Karpas-422 (cell line): ENCODE measurements at places on chromosomes 1 and 21. TPM values are rescaled to one million over a fixed set of nuclear protein-coding genes. Genes with fewer than 3 reads are reported as not detected.
A peak's percentile ranks its signal among the peaks of the same experiment; 100 is the strongest.

Gene SLC25A34
- total RNA-seq, result 0.52 and 0.83 TPM in 2 replicates

Gene MAP3K21
- 2.2 and 3.4 TPM in 2 replicates for total RNA-seq

Gene CD52
- 614 and 735 TPM in 2 replicates for total RNA-seq

Gene ZFP69B
- 11.1 and 12.9 TPM in 2 replicates for total RNA-seq

Gene METTL25B
- 22.8 and 26.5 TPM in 2 replicates for total RNA-seq

Gene ORC1
- 9.9 and 14.6 TPM in 2 replicates for total RNA-seq

Gene ABCG1
- total RNA-seq, result not detected in 2 replicates

DNA sequence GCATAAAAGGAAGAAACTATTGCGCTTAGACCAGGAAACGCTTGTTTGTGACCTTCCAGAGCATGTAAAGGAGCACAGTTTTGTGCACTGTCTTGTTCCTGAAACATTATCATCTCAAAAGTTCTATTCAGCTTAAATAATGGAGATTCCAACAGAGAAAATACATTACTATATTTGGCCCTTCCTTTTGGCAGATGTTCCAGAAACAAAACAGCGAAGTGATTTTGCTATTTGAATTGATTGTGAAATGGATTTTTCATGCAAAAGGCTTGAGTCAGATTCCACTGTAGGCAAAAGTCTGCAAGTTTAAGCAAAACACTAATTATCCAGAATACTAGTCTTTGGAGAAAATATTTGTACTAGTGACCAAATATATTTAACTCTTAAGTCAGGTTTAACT is 80.3 kb upstream of the PTBP2 start:
- DNase-seq, result no peak

DNA sequence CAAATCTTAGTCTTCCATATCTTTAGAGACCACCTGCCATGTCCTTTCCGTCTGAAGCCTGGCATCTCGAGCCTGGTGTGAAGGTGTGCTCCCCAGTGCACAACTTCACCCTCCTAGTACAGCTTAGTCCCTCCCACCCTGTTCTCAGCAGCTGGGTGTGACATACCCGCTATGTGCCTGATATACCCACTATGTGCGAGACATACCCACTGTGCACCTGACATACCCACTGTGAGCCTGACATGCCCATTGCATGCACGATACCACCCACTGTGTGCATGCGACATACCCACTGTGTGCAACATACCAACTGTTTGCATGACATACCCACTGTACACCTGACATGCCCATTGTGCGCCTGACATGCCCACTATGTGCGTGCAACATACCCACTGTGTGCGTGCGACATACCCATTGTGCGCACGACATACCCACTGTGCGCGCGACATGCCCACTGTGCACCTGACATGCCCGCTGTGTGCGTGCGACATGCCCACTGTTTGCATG is 3.0 kb upstream of the RRP1 start:
- DNase-seq, result peak; percentile 40

DNA sequence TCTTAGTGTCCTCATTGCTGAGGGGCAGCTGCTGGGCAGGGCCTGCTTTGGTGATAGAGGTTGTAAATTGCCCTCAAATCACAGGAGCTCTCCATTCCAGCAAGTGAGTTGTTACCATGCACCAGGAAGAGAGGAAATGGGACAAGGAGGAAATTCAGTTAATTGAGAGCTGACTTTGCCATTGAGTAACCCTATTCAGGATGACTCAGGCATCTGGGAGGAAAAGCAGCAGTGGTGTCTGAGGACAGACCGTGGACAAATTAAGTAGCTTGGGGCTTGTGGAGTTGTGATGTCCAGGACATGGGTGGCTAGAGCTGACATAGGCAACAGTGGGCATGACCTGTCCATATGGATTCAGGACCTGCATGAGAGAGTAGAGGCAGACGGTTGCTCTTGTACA is 5.9 kb downstream of the ARHGEF10L start:
- DNase-seq, result no peak

DNA sequence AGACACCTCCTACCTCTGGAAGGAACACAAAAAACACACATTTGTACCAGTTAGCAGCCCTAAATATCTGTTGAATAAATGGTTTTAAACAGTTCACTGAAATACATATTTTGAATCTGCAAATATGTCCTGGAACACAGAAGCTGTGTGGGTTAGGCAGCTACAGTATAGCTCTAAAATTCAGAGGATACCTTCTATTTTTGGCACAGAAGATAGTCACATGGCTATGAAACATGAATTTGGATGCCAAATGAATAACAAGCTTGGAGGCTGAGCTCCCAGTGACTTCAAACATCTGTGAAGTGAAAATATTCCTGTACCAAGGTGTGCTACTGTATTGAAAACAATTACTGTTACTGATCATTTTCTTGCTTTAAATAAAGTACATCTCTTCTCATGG is 391.5 kb upstream of the ADGRL2 start:
- DNase-seq, result no peak

DNA sequence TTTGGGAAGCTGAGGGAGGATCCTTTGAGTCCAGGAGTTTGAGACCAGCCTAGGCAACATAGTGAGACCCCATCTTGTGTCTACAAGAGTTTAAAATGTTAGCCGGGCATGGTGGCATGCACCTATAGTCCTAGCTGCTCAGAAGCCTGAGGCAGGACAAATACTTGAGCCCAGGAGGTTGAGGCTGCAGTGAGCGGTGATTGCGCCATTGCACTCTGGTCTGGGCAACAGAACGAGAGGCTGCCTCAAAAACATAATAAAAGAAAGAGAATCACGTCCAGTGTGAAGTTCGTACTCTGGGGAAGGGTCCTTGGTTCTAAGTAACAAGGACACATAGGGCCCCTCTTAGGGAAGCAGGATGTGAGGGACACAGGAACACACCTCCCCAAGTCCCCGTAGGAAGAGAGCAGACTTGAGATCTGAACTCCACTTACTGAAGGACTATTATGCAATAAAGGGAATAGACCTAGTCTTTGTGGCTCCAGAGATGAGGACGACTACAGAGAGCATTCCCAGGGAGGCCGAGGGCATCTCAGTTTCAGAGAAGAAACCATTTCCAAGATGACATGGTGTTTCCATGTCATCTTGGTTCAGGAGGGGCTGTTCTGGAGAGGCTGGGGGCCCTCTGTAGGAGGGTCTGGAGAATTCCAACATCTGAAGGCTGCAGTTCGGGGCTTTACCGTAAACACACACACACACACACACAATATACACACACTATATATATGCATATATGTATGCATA is 10.8 kb upstream of the ENO1 start:
- DNase-seq, result no peak

- DNase-seq, result no peak
Measured at GRCh38 chr1:60071296-60071695, 2.3 kb downstream of the C1orf87 start.

DNA sequence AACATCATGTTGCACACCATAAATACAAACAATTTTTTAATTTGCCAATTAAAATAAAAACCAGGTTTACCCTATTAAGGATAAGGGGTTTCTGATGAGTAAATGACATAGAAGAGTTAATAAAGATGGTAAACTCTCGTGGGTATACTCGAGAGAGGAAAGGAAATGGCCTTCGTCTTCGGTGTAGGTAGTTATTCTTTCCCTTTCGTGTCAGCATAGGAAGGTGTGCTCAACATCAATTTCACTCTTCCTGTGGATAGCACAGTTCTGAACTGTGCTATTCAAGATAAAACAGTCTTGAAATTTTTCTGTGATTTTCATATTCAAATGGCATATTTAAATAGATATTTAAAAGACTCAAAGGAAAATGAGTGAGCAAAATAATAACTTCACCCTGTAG is 98.2 kb downstream of the RGL1 start:
- no peak for DNase-seq

DNA sequence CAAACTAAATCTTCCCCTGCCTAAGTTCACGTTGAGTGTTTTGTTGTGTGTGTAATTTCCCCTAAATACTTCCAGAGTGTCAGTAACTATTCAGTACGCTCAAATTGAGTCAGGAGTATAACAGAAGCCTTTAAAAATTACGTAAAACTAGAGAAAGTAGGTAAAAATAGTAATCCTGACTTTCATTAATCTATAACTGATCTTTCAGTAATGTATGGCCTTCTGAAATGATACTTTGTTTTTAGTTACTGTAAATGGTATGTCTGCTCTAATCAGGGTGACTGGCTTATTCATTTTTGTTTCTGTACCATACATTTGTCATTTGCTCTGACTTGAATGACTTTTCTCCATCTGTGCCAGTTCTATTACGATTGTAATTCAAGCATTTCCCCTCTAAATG is 29.4 kb downstream of the MIER1 start:
- no peak for DNase-seq

- DNase-seq, result no peak
Measured at GRCh38 chr1:84272401-84272800, 29.1 kb upstream of the SAMD13 start.

DNA sequence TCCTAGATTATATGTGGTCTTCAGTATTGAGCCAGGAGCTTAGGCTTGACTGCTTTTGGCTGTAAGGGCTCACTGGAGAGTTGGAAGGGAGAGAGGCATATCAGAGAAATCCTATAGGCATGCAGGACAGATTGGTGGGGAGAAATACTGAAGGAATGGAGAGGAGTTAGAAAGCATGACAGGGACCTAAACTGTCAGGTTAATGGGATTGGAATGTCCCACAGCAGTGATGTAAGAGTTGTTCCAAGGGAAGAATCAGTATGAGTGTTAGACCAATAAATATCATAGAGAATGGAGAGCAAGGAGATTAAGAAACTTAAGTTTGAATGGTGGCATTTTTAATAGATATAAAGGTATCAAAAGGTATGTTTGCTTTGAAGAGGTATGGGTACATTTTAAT is 39.7 kb downstream of the SLC35A3 start:
- DNase-seq, result no peak

- DNase-seq, result no peak
Measured at GRCh38 chr1:30449428-30450147, 273.8 kb downstream of the MATN1 start.

DNA sequence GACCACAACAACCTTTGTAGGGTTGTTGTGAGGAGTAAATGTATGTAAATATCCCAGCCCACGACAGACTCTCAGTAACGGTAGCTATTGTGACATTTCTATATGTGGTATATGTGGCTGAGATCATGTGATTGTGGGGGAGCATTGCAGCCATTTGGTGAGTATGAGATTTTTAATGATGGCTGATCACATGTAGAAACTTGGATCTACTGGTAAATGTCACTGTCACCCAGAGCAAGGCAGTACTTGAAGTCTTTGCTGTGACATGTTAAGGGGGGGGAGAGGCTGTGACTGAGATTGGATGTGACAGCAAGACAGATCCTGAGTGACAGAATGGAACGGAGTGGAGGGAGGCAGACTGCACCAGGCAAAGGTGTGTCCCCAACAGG is 23.9 kb upstream of the MEF2D start:
- DNase-seq, result no peak

DNA sequence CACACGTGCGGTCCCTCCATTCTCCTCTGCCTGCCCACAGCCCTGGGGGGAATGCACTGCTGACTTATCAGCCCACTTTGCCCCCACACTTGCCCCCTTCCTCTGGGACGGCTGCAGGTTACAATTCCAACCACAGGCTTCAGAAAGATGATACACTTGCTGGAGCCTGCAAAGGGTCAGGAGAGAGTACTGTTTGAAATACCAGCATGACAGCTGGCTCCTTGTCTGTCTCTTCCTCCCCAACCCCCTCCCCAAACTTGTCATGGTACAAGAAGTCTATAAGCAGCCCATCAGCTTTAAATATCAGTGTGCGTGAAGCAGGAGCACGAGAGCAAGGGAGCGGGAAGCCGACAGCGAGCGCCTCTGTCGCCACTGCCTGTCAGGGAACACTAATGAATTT is 62.4 kb downstream of the ERI3 start:
- no peak for DNase-seq

DNA sequence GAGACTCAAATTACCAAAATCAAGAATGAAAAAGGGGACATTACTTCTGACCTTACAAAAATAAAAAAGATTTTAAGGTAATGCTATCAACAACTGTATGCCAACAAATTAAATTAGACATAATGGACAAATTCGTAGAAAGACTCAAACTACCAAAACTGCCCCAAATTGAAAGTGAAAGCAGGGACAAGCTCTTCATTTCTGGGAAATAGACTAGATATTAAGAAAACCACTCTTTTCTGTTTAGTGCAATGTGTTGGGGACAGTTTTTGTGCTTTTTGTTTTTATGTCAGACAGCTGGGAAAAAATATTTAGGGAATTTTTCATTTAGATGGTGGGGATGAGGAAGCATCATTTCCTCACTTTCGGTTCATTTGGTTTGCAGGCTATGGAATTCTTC is 4.9 kb upstream of the GBP1 start:
- DNase-seq, result no peak
